Stimulated activated CD4-positive, alpha-beta T cell treated with anti-CD3 and anti-CD28 coated beads, Interleukin-1b, Interleukin-23, amount 100 ng/mL, for 24 hours (primary cell): ENCODE measurements at places on chromosomes 6 and 20.

- no peak for DNase-seq
Measured at GRCh38 chr6:135145063-135145800, 35.9 kb upstream of the MYB start.

DNA sequence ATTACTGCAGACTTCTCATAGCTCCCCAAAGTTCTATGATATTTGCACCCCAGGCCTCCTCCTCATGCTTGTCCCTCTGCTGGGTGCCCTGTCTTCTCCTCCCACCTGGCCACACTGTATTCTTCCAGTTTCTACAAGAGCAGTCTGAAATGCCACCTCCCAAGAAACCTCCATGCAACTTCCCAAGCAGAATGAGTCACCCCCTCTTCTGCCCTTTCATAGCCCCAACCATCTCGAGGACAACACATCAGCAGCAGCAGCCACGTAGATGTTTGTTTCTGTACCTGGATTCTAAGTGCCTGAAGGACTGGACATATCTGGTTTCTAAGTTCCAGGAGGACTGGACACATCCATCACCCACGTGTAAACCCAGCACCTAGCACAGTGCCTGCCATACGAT is 6.6 kb upstream of the ULBP2 start:
- DNase-seq, result no peak

GRCh38 chr20:24452498-24453127 is 16.8 kb upstream of the SYNDIG1 start:
- DNase-seq, result no peak

DNA sequence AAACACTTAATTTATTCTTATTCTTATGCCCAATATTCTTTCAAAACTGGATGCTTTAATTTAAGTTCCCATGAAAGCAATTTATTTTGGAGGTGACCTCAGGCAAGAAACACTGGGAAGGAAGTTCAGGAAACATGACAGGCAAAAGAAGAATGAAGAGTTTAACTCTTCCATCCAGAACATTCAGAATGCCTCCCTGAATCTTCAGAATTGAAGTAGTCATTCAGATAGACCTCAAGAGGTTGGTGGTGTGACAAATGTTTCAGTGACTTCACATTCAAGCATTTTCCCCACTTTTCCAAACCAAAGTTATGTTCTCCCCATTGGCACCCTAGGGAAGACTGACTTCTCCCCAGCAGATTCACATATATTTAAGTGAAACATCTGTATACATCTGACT is 110.5 kb downstream of the HAO1 start:
- DNase-seq, result no peak

DNA sequence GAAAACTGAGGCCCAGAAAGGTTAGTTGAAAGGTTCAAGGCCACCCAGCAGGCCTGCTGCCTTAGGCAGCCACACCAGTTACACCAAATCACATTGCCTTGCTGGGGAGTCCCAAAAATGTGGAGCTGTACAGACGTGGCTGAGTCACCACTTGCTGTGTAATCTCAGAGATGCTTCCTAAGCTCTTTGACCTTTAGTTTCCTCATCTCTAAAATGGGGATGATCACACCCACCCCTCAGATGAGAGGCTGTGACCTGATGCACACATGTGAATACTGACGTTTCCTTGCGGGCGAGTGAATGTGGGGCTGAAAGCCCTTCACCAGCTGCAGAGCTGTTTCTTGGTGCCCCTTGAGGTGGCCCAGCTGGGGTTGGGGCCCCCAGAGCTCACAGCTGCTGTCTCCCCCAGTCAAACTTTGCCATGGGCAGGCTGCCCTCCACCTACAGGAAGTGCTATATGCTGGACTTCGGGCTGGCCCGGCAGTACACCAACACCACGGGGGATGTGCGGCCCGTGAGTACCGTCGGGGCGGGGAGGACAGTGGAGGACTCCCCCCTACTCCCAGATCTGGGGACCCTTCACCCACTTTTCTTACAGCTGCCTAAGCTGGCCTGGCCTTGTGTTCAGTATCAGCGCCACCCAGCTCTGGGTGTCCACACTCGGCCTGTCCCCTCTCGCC is 11.0 kb downstream of the TTBK1 start:
- no peak for DNase-seq
